B cell (primary cell): ENCODE measurements at places on chromosomes 3 and 15. TPM values are rescaled to one million over a fixed set of nuclear protein-coding genes. Genes with fewer than 3 reads are reported as not detected.

Gene NR2E3
- not detected in 2 replicates for total RNA-seq

Gene GUCA1C
- not detected in 2 replicates for total RNA-seq

Gene TMEM40
- total RNA-seq: not detected in 2 replicates

Gene CCR5
- 0.15 and 0.17 TPM in 2 replicates for total RNA-seq

Gene CRTAP
- 55.0 and 57.7 TPM in 2 replicates for total RNA-seq

Gene DLEC1
- 0.83 and 2.1 TPM in 2 replicates for total RNA-seq

Gene WDR76
- 10.9 and 12.7 TPM in 2 replicates for total RNA-seq
